Stimulated activated CD4-positive, alpha-beta T cell treated with anti-CD3 and anti-CD28 coated beads, Interleukin-1b, Interleukin-23, amount 100 ng/mL, for 48 hours (primary cell): ENCODE measurements at places on chromosomes 1 and 21.

GRCh38 chr21:38833117-38833516 is 27.4 kb downstream of the ETS2 start:
- no peak for DNase-seq

- no peak for DNase-seq
These were observed 182.7 kb upstream of the KLHDC7A start for GRCh38 chr1:18297896-18298648.

DNA sequence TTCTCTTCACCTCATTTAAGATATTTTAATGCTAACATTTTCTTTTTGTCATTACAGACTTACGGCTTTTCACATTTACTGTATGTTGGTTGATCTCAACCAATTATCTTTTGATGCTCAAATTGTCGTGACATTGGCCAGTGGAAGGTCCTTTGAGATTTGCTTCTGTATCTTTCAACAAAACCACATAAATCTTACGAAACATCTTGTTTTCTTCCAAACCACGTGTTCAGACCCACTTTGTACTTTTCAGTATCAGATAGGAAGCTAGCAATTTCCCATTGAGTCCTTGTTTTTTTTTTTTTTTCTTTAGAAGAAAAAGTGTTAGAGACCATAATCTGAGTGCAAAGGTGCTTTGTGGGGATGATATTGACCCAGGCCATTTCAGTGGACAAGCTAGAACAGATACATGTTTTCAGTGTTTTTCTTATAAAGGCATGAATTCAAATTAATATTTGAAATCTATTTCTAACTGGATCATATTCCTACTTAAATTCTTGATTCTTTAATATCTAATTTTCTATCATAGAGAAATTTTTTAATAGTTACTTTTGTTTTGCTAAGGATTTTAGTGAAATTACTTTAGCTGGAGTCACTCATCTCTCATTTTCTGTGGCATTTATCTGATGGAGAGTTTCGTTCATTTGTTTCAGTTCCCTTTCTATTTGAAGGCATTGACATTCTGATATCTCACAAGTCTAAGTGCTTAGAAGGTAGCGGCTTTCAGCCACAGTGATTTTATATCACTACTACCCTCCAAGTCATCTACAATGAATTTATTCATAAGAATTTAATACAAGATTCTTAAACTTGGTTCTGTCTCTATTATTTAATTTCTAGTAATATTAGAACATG is 26.7 kb downstream of the ATG4C start:
- DNase-seq, result no peak

DNA sequence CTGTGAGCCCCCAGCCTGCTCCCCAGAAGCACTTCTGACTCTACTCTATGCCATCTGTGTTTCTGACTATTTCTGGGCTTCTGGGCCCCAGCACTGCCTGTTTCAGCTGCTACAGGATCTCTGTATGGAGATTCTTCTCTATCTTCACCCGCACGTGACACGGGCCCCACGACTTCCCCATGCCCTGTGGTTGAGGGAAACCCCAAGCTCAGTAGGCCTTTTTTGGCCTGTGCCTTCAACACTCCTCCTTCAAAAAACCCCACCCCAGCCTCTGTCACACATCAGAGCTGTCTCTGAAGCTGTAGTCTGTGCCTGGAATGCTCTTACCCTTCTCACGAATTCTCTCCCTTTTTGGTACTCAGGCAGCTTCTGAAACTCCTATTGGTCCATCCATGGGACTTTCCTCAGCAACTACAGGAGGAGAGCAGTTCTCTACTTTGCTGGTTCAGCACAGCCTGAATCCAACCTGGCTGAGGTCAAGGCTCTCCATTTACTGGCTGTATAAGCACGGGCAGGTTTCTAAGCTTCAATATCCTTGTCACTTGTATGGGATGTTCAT is 2.0 kb upstream of the NID1 start:
- DNase-seq, result peak; percentile 68

- peak; percentile 46 for DNase-seq
These were observed 646 bp downstream of the MAPKAPK2 start for GRCh38 chr1:206685334-206685768.

DNA sequence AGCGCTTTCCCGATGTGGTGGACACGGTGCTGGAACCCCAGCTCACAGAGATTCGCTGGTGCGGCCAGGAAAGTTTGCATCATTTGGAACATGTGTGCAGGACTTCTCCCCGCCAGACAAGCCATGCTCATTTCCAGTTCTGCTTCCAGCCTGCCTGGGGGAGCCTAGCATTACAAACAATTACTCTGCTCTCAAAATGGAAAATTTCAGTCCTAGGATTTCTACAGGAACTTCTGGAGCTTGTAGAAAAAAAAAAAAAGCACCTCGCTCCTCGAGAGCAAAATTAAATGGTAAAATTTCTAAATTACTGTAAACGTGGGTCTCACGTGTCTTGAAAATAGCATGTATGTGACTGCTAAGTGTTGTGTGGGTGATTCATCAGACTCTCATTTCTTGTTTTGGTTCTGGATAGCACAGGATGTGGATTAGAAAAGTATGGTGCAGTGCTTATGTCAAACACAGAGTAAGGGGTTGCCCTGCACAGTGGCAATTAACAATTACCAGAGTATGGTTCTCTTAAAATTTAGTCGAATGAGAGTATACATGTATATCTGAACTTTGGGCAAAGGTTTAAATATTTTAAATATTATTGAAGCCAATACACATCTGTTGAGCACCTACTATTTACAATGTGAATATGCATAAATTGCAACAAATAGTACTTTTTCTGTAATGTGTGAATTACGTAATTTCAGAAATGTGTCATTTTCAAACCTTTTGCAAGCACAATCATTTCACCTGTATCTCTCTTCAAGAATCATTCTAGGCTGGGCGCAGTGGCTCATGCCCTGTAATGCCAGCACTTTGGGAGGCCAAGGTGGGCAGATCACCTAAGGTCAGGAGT is 61.8 kb upstream of the PTGFRN start:
- peak; percentile 38 for DNase-seq

DNA sequence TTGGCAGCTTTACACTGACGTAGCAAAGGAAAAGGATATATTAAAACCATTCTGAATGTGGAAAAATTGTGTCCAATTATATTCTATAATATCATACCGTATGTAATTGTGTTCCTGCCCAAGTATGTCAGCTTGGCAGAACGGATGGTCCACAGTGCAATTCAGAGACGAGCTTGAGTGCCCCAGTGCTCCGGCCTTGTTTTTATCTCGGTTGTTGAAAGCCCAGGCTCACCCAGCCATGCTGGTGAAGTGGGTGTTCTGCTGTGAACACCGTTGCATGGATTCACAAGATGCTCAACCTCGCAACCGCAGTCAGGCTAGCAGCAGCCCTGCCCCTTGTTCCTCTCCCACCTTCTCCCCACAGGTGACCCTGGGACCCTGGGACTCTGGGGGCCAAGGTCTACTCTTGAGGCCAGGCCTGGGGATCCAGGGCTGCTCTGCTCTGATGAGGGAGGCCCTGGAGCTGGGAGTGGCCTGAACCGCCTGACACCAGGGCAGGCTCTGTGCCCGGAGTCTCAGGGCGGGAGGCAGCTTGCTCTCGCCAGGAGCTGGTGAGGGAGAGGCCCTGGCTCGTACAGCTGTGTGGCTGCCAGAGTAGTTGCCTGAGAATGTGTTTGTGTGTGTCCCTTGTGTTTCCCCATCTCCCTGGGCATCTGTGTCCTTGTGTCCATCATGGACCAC is 11.2 kb downstream of the PTPRF start:
- no peak for DNase-seq
